ENCODE measurements at places on chromosomes 1 and 21.

- no peak overlapping the region for H3K27ac ChIP-seq
- H3K27me3 ChIP-seq, result no peaks in the 10 kb centered on the region
- no peaks in the 10 kb centered on the region for H3K4me1 ChIP-seq
- DNase-seq, result no peak
- H3K36me3 ChIP-seq, result peaks cover 53% of the 10 kb centered on the region
- no peak overlapping the region for H3K4me3 ChIP-seq
These were observed 54.4 kb upstream of the WNT2B start for GRCh38 chr1:112454316-112454715.

GRCh38 chr1:206511362-206512057 lies 4.2 kb downstream of the RASSF5 start:
- no peak overlapping the region for H3K27ac ChIP-seq
- no peaks in the 10 kb centered on the region for H3K36me3 ChIP-seq
- no peak for DNase-seq
- peak overlapping the region; percentile 38 for H3K4me3 ChIP-seq
- peaks cover 64% of the 10 kb centered on the region for H3K27me3 ChIP-seq

- peaks cover 10% of the 10 kb centered on the region for H3K36me3 ChIP-seq
- peaks cover 52% of the 10 kb centered on the region for H3K4me1 ChIP-seq
- DNase-seq, result no peak
- peaks cover 18% of the 10 kb centered on the region for H3K27me3 ChIP-seq
- H3K4me3 ChIP-seq, result no peak overlapping the region
These were observed 170.1 kb downstream of the SEC16B start for GRCh38 chr1:177799746-177800145.

GRCh38 chr1:156648951-156649350 lies 7.0 kb downstream of the BCAN start:
- DNase-seq, result no peak
- H3K36me3 ChIP-seq, result no peaks in the 10 kb centered on the region
- no peaks in the 10 kb centered on the region for H3K4me1 ChIP-seq

- H3K4me3 ChIP-seq, result no peak overlapping the region
- H3K4me1 ChIP-seq, result no peaks in the 10 kb centered on the region
- no peak overlapping the region for H3K27ac ChIP-seq
- H3K36me3 ChIP-seq, result no peaks in the 10 kb centered on the region
- no peak for DNase-seq
These were observed 336.1 kb upstream of the ZP4 start for GRCh38 chr1:238226810-238227209.

- H3K27ac ChIP-seq, result peak overlapping the region; percentile 21
- H3K27me3 ChIP-seq, result no peaks in the 10 kb centered on the region
- no peaks in the 10 kb centered on the region for H3K4me1 ChIP-seq
- no peak overlapping the region for H3K4me3 ChIP-seq
- no peaks in the 10 kb centered on the region for H3K36me3 ChIP-seq
These were observed 518.0 kb downstream of the KCNT2 start for GRCh38 chr1:196090226-196090625.

GRCh38 chr1:46341222-46342083 lies 846 bp downstream of the NSUN4 start:
- peak; percentile 18 for DNase-seq
- no peaks in the 10 kb centered on the region for H3K27me3 ChIP-seq
- peaks cover 28% of the 10 kb centered on the region for H3K36me3 ChIP-seq
- peaks cover 51% of the 10 kb centered on the region for H3K4me1 ChIP-seq
- H3K4me3 ChIP-seq, result peak overlapping the region; percentile 98

GRCh38 chr1:65049941-65050713 lies 83.8 kb upstream of the JAK1 start:
- peaks cover 8% of the 10 kb centered on the region for H3K36me3 ChIP-seq
- no peak overlapping the region for H3K27ac ChIP-seq
- no peak for DNase-seq
- H3K27me3 ChIP-seq, result peaks cover 3% of the 10 kb centered on the region
- no peaks in the 10 kb centered on the region for H3K4me1 ChIP-seq

Data from nephron progenitor cell (in vitro differentiated cells).